ENCODE measurements at places on chromosomes 11 and 22.

GRCh38 chr11:4569075-4569474 lies 12.5 kb upstream of the OR52I2 start:
- DNase-seq = no peak

GRCh38 chr22:21937041-21937820 lies 15.4 kb downstream of the PPM1F start:
- no peak for DNase-seq

DNA sequence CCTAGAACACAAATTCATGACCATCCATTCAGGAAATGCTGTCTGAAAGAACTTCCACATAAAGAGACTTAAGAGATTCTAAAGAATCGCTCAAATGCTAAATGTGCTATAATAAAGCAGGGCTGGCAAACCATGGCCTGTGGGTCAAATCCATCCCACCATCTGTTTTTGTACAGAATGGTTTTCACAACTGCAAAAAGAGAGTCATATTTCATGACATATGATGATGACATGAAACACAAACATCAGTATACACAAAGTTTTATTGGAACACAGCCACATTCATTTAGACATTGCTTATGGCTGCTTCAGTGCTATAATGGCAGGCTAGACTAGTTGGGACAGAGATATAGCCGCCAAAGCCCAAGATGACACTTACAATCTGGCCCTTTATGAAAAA lies 85.1 kb downstream of the RRAS2 start:
- DNase-seq = no peak

DNA sequence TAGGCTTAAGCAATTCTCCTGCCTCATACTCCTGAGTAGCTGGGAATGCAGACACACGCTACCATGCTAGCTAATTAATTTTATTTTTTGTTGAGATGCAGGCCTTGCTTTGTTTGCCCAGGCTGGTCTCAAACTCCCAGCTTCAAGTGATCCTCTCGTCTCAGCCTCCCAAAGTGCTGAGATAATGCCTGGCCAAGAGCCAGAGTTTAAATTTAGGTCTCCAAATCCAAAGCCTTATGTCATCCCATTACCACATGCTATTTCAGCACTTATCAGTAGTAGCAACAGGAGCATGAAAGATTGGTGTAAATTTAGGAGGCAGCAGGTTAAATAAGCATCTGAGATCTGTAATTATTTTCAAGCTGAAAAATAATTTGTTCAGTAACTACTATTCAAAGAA lies 326.1 kb upstream of the ANO5 start:
- DNase-seq = no peak

- no peak for DNase-seq
Observed at GRCh38 chr11:35974882-35975589, 31.2 kb downstream of the LDLRAD3 start.

- no peak for DNase-seq
Observed at GRCh38 chr11:71293961-71294782, 41.8 kb upstream of the SHANK2 start.

DNA sequence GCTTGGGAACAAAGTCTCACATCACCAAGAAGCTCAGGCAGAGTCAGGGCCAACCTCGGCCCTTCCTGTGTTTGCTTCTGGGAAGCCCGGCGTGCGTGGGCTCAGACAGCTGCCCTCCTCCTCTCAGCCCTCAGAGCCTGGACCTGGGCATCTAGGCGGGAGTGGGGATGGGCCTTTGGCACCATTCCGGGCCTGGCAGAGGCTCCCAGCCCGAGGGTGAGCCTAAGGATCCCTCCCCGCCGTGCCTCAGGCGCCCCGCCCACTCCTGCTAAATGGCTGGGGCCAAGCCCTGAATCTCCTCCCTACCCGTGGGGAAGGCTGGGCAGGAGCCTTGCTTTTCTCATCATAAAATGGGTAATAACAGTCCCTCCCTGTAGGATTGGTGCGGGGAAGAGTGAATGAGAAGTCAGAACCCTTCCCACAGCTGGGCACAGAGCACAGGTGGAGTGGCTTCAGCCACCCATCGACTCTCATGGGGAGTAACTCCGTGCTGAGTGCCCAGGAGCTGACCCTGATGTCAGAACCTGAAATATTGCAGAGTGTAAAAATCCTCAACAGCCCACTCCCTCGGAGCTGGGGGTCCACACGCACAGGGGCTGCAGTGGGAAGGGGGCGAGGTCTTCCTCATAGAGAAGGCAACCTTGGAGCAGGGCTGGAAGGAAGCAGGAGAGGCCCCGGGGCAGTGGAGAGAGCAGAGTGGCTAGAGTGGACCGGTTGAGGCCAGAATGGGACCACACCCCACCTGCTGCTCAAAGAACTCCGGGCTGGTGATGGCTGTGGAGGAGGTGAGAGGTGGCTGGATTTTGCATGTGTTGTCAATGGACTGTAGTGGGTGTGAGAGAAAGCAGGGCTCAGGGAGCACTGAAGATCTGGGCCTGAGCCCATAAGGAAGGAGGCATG lies 18.8 kb upstream of the CDKN1C start:
- DNase-seq = no peak

DNA sequence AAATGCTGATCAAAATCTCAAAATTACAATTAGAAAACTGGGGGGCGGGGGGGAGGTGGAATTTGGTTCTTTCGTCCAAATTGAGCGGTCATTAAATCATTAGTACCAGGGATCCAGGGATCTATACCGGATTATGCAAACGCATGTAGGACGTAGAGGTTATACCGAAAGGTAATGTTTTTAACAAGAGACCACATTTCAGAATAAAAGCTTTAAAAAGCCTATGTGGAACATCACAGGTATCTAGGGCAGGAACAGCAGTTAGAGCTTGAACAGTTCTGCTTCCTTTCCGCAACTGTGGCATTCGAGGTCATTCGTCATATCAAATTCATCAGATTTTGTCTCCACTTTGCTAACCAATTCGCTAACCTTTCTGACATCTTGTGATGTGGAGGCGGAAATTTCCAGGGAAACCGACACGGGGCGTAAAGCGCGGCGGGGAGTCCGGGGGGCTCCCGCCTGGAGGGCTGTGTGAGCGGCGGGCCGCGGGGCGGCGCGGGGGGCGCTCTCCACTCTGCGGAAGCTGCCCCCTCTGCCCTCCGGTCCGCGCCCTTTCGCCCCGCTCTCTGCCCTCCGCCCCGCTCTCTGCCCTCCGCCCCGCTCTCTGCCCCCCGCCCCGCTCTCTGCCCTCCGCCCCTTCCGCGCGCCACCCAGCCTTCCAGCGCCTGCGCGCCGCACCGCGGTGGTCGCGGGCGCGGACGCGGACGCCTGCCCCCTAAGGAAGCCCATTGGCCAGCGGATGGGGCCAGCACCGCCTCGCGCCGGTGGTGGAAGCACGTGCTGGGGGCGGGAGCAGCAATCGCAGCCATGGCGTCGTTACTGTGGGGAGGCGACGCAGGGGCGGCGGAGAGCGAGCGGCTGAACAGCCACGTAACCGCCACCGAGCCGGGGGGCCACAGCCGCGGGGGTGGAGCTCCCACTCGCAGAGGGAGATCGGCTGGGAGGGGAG lies at the start of gene DDX25:
DDX25 (plus strand) TSS at position 798 of the 949 bp plus-strand sequence; CDS start at position 808, 10 bp downstream.
- DNase-seq = no peak

DNA sequence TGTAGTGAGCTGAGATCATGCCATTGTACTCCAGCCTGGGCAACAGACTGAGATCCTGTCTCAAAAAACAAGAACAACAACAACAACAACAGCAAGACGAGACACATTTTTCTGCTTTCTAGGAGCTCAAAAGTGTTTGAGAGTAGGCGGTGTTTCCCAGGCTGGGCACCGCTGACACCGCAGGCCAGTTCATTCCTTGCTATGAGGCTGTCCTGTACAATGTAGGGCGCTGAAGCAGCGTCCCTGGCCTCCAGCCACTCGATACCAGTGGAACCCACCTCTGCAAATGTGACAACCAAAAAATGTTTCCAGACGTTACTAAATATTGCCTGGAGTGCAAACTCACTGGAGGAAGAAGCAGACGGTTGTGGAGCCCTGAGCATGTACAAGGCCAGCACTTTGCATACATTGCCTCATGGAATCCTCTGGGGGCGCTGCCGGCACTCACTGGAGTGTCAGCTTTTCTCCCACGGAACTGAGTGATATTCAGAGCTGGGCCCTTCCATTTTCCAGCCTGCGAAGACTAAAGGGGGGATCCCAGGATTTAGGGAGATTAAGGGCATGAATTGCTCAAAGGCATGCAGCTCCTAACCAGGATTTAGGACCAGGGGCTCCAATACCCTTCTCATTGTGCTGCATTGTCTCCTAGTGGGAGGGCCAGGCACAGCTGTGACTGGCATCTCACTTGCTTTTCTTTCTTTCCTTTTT lies 5.8 kb upstream of the MIEF1 start:
- no peak for DNase-seq

DNA sequence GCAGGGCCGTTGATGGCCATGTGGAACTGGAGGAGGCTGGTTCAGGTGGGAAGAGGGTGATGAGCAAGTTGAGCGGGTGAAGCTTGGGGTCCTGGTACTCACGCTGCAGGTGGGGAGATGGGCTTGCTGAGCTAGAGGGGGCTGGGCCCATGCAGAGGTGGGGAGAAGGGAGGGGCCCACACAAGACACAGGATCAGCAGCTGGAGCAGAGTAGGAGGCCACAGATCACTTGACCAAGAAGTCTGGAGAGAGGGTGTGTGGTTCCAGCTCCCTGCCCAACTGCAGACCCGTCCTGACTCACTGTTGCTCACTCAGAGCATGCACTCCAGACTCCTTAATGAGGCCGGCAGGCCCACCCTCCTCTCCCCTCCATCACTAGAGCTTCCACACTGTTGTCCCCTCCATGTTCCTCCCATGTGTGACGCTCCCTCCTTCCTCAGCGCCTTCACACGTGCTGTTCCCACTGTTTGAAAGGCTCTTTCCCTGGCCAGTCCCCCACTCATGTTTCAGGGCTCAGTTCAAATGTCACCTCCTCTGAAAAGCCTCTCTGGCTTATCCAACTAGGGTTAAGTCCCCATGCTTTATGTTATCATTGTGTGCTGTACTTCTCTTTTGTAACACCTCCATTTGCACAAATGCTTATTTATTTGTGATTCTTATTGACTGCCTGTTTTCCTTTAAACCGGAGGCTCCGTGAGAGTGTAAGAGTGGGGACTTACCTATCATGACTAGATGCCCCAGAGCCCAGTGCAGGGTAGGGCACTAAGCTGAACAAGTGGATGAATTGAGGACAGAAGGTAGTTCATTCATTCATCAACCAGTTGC lies 2.3 kb downstream of the CCDC86 start:
- no peak for DNase-seq

DNA sequence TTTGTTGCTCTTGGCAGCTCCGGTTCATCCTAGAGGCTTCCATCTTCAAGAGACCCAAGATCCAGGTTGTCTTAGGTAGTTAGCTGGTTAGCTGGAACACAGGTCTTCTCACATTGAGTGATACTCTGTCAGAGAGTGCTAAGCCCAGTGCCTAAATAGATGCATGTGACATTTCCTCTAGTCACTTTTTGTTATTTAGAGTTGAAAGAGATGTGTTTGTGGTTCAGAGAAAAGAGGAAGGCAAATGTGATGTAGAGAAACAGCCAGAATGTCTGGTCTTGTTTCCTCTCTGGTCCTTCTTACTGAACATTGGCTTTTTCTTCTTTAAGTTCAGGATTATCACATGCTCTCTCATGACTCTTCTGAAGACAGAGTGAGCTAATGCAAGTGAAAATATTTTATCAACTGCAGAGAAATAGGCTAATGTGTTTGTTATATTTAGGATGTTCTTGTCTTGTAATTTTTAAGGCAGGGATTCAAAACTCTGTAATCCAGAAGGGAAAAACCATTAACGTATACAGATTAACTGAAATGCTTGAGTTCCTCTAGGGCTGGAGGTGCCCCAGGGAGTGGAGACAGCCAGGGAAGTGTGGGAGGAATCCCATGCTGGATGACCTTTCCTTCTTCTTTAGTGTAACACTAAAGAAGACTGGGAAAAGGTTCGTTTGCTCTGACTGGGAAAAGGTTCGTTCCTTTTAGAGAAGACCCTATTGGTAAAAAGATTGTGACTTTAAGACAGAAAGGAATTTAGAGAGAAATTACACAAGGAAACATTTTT lies 75.4 kb downstream of the SWAP70 start:
- no peak for DNase-seq

GRCh38 chr11:127651888-127652221 lies 651.3 kb upstream of the KIRREL3 start:
- DNase-seq = no peak

Data from kidney epithelial cell (primary cell).